ENCODE measurements at places on chromosomes 4 and X.

GRCh38 chr4:10260777-10261176, 144.2 kb upstream of the WDR1 start:
- no peak for DNase-seq

- DNase-seq, result no peak
Measured at GRCh38 chrX:150506020-150506419, 62.4 kb upstream of the MTM1 start.

DNA sequence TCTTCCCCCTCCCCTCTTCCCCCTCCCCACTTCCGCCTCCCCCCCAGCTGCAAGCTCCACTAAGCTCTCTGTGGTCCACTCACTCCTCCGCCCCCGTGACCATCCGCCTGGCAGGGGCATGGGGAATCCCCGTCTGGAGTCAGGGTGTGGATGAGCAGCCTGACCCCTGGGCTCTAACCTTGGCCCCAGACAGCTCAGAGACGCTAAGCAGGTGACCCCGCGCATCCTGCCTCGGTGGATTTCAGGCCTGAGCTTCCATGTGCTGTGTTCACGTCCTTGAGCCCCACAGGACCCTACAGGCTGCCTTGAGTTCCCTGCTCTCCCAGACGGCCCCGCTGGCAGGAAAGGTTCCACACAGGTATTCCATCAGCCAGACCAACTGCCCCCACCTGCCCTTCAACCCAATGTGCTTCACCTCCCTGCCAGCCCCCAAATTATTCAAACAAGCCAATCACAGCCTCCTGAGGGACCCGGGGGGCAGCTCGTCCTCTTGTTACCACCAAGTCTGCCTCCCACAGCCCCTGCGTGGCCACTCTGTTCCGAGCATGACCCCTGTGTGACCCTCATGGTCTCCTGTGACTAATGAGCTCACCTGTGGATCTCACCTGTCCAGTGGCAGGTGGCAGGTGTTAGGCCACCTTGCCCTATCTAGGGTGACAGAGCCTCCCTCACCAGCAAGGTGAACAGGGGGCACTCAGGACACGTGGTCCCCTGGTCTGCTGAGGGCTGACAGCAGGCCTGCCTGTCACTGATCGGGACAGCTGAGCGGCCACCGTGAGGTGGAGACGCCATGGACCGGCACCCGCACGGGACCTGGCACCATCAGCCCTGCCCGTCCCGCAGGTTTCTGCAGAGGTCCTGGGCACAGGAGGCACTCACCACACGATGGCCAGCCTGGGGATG, 73.2 kb upstream of the MXD4 start:
- DNase-seq, result no peak

DNA sequence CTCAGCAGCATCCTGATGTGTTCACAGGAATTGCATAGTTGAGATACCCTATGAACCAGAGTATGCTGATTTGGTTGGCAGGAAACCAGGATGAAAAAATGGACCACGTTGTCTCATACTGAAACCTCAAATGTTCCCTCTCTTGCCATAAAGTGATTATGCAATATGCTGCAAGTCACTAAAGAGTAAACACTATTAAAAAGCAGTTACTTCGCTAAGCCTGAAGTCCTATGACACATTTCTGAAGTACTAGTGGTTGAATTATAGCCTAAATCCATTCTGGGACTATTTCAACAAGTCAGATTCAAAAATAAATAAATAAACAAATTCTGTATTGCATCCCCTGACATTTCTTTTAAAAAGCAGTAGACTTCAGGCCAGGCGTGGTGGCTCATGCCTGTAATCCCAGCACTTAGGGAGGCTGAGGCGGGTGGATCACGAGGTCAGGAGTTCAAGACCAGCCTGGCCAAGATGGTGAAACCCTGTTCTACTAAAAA, 106.0 kb upstream of the NAP1L5 start:
- no peak for DNase-seq

GRCh38 chr4:58936436-58936835, 1826.3 kb upstream of the IGFBP7 start:
- no peak for DNase-seq

- no peak for DNase-seq
Measured at GRCh38 chr4:20237894-20238537, 13.7 kb upstream of the SLIT2 start.

DNA sequence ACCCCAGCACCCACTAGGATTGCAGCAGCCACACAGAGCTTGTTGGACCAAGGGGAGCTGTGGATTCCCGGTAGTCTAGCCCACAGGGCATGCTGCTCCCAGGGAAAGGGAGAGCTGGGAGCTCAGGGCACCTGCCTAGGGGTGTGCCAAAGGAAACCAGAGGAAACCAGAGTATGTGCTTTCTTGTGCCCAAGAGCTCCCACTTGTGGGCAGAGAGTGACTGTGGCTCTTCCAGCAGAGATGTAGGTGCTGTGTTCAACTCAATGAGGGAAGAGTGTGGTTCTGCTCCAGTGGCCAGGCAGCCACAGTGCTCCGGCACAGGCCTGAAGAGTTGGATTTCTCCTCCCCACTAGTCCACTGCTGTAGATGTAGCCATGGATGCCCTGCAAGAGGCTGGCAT, 1050.0 kb upstream of the INTU start:
- DNase-seq, result no peak

DNA sequence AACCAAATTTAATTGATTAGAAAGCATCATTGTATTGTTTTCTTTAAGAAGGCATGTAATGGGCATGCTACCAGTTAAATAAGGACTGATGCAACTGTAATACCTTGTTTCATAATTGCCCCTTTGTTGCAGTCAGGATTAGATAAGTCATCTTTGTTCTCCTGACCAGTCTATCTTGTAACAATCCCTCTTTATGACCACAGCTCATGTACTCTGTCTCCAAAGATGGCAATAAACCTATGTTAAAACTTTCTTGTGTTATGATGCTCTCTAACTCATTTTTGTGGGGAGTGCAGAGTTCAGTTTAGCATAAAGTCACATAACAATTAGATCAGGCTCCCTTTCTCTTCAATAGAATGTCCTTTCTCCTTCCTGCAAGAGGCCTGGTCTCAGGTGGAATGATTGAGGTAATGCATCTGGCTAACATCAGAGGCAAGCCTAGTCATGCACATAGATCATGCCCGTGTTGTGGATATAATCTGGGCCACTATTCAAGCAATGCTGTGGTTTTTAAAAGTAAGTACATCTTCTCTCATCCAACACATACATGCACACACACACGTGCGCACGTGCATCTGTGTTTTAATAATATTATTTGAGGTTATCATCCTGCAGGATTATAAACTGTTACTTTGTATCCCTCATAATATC, 45.6 kb downstream of the TMEM154 start:
- DNase-seq, result no peak

DNA sequence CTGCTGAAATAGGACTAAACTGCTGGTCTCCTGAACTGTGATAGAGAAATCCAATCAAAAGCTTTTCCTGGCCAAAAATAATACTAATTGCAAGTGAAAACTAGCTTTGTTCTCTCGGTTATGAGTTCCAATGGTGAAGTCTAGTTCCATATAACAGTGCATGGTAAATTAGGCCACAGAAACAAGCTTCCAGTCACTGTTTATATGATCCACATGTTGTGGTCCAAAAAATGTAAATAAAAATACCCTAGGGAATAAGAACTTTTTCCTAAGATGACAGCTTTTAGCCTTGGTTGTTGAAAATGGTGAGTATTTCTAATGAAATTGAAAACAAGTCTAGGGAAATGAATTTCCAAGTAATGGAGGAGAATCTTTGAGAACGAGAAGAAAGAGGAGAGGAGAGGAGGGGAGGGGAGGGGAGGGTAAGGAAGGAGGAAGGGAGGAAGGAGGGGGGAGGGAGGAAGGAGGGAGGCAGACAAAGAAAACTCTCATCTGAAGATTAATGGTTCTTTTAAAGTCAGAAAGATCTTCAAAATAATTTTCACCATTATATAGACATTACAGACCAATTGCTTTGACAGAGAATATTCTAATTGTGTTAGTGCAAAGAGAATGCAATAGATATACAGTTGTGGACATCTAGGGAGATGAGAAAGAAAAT, 26.1 kb downstream of the PALLD start:
- no peak for DNase-seq

DNA sequence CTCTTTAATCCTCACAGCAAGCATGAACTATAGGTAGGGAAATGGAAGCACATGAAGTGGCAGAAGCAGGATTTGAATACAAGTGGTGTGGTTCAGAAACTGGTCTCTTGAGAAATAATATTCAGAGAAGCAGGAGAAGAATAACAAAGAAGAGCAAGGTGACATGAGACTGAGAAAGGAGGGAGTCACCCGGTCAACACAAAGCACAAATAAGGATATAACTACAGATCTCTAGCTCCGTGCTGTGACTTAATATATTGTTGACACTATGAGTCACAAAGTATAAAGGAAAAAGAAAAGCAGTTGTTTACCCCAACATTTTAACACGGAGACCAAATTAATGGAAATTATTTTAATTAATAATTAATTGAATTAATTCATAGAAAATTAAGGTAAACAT, 204.5 kb downstream of the CPE start:
- no peak for DNase-seq

- no peak for DNase-seq
Measured at GRCh38 chr4:188867796-188868195, 728.6 kb downstream of the TRIML1 start.

- DNase-seq, result no peak
Measured at GRCh38 chrX:11319806-11320520, 26.8 kb downstream of the AMELX start.

DNA sequence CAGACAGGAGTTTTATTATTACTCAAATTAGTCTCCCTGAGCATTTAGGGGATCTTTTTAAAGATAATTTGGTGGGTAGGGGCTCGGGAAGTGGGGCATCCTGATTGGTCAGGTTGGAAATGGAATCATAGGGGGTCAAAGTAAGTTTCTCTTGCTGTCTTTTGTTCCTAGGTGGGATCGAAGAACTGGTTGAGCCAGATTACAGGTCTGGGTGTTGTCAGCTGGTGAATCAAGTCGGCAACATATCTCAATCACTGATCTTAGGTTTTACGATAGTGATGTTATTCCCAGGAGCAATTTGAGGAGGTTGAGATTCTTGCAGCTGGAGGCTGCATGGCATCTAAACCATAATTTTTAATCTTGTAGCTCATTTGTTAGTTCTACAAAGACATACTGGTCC, 629.5 kb upstream of the AMOT start:
- no peak for DNase-seq

DNA sequence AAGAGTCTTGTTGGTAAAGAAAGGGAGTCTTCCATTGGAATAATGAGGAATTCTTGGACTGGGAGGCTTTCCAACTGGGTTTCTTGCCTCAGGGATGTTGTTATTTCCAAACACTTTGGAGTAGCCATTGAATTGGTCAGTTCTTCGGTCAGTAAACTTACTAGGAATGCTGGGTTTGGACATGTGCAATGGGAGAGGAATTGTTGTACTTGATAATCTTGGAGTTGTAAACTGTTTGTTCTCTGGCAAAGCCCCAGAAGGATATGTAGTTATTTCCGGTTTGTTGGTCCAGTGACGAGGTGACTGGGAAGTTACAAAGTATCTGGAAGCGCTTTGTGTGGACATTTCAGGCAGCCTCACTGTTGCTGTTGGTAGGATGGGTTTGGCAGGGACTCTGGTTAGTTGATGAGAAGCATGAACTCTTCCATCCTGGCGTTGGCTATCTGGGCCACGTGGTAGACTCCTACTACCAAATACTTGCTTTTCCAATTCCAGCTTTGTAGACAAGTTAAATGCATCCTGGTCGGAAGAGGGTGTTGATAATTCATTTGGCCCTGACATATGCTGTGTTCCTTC, 25.9 kb downstream of the MXRA5 start:
- no peak for DNase-seq

DNA sequence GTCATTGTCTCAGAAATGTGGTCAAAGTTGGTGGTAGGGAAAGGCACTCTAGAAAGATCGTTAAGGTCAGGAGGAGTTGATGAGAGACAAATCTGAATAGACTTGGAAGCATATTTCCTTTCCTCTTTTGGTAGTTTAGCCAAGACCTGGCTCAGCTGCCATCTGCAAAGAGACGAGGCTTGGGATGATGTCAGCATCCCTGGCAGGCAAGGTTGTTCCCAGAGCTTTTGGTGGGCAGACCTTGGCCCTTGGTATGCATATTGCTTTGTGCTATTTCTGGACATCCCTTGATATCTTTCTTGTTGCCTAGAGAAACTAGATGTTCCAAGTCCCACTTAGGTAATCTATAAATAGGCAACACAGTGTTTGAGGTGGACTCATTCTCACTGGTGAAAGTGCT, 82.4 kb upstream of the NAF1 start:
- no peak for DNase-seq

GRCh38 chr4:67910585-67910905, 26.7 kb upstream of the TMPRSS11D start:
- no peak for DNase-seq

GRCh38 chrX:67619253-67619652, 75.4 kb downstream of the AR start:
- no peak for DNase-seq

DNA sequence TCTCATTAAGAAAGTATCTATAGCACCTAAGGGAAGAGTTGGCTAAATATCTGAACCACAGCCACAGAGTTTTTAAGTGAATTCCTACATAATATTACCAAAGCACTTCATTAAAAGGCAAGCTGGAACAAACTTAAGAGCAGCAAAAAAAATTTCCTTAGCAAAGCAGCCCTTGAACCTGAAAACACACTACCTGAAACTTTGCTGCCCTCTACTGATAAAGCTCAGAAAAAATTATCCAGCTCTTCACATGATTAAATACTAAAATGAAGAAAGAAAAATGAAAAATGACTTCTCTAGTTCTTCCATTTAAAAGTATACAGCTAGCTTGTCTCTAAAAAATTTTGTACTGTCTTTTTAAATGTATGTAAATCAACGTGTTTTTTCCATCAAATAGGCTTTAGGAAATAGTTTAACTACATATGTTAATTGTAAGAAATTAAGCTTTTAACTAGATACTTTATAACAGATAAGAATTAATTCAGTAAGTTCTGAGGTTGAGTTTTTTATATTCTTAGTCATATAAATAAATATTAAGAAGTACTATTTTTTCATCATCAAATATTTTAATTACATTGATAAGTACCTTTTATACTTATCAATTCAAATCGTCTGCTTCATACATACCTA, 156.1 kb downstream of the STPG2 start:
- no peak for DNase-seq

- DNase-seq, result no peak
Measured at GRCh38 chrX:127124871-127125270, 305.3 kb downstream of the PRR32 start.

- DNase-seq, result no peak
Measured at GRCh38 chr4:95610061-95610569, 61.3 kb upstream of the UNC5C start.

DNA sequence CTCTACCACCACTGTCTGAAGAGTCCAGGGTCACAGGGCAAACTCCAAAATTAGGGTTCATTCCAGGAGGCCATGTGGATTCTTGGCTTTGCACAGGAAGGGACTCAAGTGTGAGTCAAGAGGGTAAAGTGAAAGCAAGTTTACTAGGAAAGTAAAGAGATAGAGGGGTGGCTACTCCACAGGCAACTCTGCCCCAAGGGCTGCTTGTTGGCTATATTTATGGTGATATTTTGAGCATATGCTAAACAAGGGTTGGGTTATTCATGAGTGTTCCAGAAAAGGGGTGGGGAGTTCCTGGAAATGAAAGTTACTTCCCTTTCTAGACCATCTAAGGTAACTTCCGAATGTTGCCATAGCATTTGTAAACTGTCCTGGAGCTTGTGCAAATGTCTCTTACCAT, 1222.0 kb upstream of the TENM3 start:
- no peak for DNase-seq

- no peak for DNase-seq
Measured at GRCh38 chr4:177177541-177178081, 132.1 kb upstream of the NEIL3 start.

All from CD4-positive, alpha-beta T cell treated with Interleukin-1 beta for 1 hour (primary cell).